OCI-M1 (cell line): ENCODE measurements at places on chromosomes 1 and 21.

- DNase-seq: no peak
These were observed 78.2 kb downstream of the GPR88 start for GRCh38 chr1:100616121-100616621.

GRCh38 chr1:63042278-63042677 lies 258.3 kb downstream of the ATG4C start:
- no peak for DNase-seq

- DNase-seq: no peak
These were observed 393 bp downstream of the ELAPOR1 start for GRCh38 chr1:109114342-109114674.

DNA sequence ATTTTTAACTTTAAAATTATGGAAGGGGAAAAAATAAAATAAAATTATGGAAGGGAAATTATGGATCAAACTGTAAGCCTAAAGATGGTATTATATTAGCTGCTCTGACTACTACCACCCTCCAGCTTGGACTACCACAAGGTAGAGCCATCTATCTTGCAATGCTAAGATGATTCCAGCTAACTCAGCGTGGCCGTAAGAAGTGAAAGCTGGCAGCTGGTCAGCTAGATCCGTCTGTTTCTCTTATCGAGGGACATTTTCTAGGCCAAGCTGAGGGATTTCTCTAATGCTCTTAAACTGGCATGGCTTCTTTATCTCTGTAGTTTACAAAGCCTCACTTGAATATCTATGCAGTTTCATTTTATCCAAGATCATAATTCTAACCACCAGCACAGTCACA lies 31.5 kb downstream of the LYST start:
- peak; percentile 80 for DNase-seq

- peak; percentile 72 for DNase-seq
These were observed 53.0 kb downstream of the IER5 start for GRCh38 chr1:181141431-181141910.

GRCh38 chr1:152479792-152480595 lies 30.6 kb upstream of the LCE5A start:
- peak; percentile 90 for DNase-seq

DNA sequence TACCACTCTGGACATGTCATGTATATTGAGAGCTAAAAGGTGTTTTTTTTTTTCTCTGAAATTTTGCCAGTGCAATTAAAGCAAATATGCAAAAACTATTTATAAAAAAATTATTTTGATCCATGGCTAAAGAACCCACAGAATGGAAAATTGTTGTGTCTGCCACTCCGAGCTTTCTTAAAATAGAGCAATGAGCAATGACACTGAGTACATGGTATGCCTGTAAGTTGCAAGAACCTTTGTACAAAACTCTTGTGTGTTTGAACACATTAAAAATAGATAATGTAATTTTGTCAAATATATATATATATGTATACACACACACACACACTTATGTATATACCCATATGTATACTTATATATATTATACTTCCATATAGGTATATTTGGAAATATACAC lies 1530.9 kb upstream of the B3GALT2 start:
- DNase-seq: no peak

GRCh38 chr1:1359664-1360468 lies 1.5 kb upstream of the MXRA8 start:
- no peak for DNase-seq

GRCh38 chr1:119686661-119687060 lies 25.1 kb upstream of the PHGDH start:
- DNase-seq: no peak

GRCh38 chr1:240363914-240364313 lies 248.0 kb downstream of the GREM2 start:
- no peak for DNase-seq

- no peak for DNase-seq
These were observed 34.9 kb downstream of the ETS2 start for GRCh38 chr21:38840456-38841300.

DNA sequence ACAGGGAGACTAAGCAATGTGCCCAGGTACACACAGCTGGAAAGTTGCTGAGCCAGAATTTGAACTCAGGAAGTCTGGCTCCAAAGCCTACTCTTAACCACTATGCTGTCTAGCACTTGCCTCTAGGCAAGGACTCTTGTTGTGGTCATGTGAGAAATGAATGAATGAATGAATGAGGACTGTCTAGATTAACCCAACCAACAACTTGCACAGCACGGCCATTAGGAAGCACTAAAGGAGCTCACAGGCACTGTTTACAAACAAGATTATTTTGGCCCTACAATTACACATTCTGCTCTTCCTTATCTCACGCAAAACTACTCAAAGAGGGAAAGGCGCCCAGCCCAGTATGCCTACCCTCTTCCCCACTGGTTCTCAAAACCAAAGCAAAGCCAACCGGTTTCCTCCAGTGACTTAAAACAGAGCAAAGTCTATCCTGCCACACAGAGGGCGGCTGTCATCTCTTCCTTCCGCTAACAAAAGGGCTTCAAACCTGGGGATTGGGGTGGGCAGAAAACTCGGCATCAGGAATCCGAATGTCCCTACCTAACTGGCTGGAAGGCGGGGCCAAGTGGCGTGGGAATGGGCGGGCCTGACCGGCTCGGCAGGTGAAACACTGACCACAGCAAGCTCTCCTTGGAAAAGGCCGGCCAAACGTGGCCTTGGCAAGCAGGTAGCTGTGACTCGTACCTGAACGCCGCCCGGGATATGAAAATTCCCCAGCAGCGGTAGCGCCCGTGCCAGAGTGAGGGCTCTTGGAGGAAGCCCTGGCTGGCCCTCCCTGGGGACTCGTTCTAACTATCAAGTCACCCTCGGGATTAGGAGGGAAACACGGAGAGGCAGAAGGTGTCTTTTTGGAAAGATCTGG lies 948 bp downstream of the STK40 start:
- peak; percentile 79 for DNase-seq

DNA sequence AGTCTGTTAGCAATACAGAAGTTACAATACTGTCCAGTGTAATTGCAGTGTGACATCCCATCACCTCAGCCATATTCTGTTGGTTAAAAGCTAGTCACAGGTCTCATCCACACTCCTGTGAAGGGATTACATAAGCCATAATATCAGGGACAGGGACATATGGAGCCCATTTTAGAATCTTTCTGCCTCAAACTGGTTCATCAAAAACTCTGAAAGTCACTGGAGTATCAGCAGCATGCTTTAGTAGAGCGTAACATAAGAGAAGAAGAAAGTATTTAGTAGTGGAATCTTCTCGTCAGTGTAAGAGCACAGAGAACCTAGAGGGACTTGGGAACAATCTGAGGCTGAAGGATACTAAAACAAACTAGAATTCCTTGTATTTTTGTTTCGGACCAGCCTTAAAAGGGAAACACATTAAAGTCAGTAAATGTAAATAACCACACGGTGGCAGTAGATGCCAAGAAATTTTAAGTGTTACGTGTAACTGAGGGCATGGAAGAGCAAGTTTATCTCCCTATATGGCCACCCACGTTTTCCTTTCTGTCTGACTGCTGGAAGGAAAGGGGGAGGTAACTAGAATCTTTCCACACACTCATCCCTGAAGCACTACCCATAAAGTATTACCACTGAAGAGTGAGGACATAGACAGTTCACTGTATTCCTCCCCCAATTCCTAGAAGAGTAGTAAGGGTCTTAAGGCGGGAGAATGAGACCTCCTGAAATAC lies 41.6 kb upstream of the AGL start:
- DNase-seq: peak; percentile 94

- no peak for DNase-seq
These were observed 5.8 kb upstream of the CTSE start for GRCh38 chr1:206029484-206029883.

DNA sequence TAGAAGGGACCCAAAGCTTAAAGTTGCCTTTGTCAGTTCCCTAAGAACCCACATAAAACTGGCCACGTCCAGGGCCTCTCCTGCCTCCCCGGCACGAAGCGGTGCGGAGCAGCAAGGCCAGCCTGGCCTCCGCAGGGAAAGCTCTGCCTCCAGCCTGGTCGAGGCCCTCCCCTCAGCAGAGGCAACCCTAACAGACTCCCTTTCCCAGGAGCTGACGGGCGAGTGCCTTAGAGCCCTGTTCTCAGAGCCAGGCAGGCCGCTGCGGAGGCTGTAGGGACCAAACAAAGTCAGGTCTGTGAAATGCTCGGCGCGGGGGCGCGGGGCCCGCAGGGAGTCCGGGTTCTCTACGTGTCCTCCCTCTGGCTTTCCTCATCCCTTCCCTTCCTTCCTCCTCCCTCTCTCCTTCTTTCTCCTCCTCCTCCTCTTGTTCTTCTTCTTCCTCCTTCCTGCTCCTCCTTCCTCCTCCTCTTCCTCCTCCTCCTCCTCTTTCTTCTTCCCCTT lies 40.7 kb downstream of the RIPK4 start:
- DNase-seq: no peak

DNA sequence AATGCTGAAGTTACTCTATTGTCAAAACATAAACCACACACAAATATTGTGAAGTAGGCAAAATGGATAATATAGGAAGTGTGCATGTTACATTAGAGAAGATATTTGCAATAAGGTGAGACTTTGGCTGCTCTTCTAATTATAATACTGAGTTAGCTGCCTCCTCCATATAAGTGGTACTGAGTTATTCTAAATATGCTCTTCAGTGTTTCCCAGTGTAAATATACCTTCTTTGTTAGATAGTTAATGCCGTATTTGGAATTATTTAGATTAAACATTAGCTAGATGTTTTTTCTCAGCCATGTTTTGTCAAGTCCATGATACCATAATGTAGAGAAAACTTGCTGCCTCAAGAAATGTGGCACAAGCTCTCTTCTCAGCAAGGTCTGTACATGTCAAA lies 186.4 kb downstream of the PTPRC start:
- DNase-seq: no peak

GRCh38 chr1:20308569-20308968 lies 17.9 kb downstream of the VWA5B1 start:
- no peak for DNase-seq

- no peak for DNase-seq
These were observed 360.7 kb downstream of the BRINP3 start for GRCh38 chr1:190116921-190117320.

- DNase-seq: no peak
These were observed 65.4 kb downstream of the PATJ start for GRCh38 chr1:61807606-61808140.
